ENCODE measurements at places on chromosomes 13 and 19. TPM values are rescaled to one million over a fixed set of nuclear protein-coding genes. Genes with fewer than 3 reads are reported as not detected.

GRCh38 chr19:16590876-16591802, 18.9 kb upstream of the SLC35E1 start:
- H3K27ac ChIP-seq, result no peak overlapping the region
- DNase-seq, result no peak
- no peaks in the 10 kb centered on the region for H3K36me3 ChIP-seq

DNA sequence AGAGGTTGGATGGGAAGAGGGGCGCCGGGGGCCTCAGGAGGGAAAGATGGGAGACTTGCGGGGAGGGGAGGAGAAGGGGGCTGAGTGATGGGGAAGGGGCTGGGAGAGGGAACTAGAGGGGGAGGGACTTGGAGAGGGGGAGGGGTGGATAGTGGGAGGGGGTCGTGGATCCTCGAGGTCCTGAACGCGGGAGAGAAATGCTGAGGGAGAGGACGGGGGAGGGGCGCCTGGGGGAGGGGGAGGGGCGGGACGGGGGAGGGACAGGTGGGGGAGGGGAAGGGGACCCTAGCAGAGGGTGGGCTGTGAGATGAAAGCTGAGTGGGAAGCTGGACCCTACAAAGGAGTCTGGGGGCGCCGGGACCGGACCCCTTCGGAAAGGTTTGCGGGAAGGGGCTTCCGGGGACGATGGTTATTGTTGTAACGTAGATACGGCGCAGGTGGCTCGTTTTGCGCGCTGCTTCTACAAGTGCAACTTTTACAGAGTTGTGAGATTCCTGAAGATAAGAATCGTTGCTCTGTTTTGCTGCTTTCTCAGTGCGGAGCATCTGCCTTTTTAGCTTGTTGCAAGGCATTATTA, 418 bp downstream of the ZNF444 start:
- peaks cover 6% of the 10 kb centered on the region for H3K36me3 ChIP-seq
- DNase-seq, result no peak
- peak overlapping the region; percentile 75 for H3K4me3 ChIP-seq
- H3K4me1 ChIP-seq, result peaks cover 52% of the 10 kb centered on the region
- H3K27ac ChIP-seq, result peak overlapping the region; percentile 90

DNA sequence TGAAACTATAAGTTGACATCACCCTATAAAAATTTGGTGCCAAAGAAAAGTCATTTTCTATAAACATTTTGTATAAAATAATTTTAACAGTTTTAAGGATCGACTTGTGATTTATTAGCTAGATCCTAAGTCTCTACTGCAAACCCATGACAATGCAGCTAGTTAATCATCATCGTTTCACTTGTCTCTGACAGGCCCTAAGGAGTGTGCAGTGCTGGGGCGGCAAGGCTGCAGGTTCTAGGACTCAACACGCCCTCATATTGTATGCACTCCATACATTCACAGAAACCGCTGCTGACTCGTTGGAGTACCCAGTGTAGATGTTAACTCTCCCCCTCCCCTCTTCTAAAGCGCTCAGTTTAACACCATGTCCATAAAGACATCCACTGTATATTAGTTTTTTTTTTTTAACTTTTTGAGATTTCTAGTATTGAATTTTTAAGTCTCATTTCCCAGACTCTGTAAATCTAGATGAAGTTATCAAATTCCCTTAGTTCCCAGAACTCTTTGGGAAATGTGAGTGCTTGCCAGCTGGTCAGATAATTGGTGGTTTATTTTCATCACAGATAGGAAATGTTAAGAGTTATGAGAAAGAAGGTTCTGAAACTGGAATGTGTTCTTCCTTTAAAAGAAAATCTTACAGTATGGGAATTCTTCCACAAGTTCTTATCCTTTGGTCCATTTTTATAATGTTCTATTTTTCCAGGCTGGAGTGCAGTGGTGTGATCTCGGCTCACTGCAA, 162.8 kb upstream of the RNF113B start:
- H3K4me3 ChIP-seq, result no peak overlapping the region
- no peak overlapping the region for H3K27ac ChIP-seq
- H3K4me1 ChIP-seq, result no peaks in the 10 kb centered on the region
- no peak for DNase-seq
- no peaks in the 10 kb centered on the region for H3K36me3 ChIP-seq

DNA sequence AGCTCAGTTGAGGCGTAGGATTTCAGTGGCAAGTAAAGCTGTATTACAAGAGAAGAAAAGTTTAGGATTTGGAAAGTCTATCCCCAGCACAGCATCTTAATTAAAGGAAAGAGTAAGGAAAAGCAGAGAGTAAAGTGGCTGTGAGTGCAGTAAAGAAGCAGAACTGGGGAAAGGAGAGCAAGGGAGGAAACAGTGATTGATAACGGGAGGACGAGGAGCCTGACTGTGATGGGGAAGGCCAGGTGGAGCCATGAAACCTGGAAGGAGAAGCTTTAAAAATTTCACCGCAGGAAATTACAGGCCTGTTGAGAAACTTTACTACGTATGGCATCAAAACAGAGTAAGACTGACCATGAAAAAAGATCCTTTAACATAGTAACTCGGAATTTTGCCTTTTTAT, 175.6 kb downstream of the SHISA2 start:
- H3K4me3 ChIP-seq, result no peak overlapping the region
- no peaks in the 10 kb centered on the region for H3K36me3 ChIP-seq
- H3K27me3 ChIP-seq, result no peaks in the 10 kb centered on the region
- no peaks in the 10 kb centered on the region for H3K4me1 ChIP-seq
- no peak overlapping the region for H3K27ac ChIP-seq

DNA sequence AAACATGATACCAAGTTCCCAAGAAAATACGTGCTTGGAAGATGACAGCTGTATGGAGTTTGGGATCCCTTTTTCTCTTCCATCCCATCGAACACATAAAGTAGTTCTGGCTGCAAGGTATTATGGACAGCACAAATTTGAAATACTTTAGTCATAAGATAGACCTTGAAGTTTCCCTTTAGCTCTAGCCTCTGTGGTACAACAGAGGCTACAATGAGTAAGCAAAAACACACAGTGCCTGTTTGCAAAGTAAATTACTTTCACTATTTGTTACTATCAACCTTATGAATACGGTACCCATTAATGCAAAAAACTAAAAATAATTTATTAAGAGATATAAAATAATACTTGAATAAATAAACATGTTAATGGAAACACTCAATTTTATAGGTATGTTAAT, 21.0 kb upstream of the LRCH1 start:
- no peaks in the 10 kb centered on the region for H3K36me3 ChIP-seq
- no peaks in the 10 kb centered on the region for H3K27me3 ChIP-seq
- DNase-seq, result no peak

The CBY2 gene
- total RNA-seq, result not detected

All from lower lobe of right lung (tissue), 2 donors.